ENCODE measurements at places on chromosomes 5 and 9. TPM values are rescaled to one million over a fixed set of nuclear protein-coding genes. Genes with fewer than 3 reads are reported as not detected.

Gene ARL14EPL
- 0.03 TPM for polyA plus RNA-seq

Gene MUSK
- polyA plus RNA-seq, result 2.3 TPM

Gene GMCL2
- polyA plus RNA-seq, result not detected

Gene ENTPD2
- 0.17 TPM for polyA plus RNA-seq

Gene GPR151
- not detected for polyA plus RNA-seq

Gene SOX30
- polyA plus RNA-seq, result 0.05 TPM

Gene GZMA
- polyA plus RNA-seq, result 0.44 TPM

Gene ZNF366
- 1.2 TPM for polyA plus RNA-seq

Gene THOC3
- 7.5 TPM for polyA plus RNA-seq

Gene MAMDC2
- 2.2 TPM for polyA plus RNA-seq

Gene ISL1
- 0.07 TPM for polyA plus RNA-seq

Gene LRRC19
- not detected for polyA plus RNA-seq

Gene BAAT
- polyA plus RNA-seq, result 0.31 TPM

Gene KLF9
- polyA plus RNA-seq, result 87.0 TPM

Gene OTP
- not detected for polyA plus RNA-seq

Gene MYO10
- 1.8 TPM for polyA plus RNA-seq

Gene PPP6C
- polyA plus RNA-seq, result 66.8 TPM

Gene FOXD4
- polyA plus RNA-seq, result 0.25 TPM

Gene IL9
- polyA plus RNA-seq, result not detected

Gene LHX6
- 1.00 TPM for polyA plus RNA-seq

Gene FOXD4L5
- polyA plus RNA-seq, result 0.05 TPM

Gene GABRA1
- not detected for polyA plus RNA-seq

Gene FBLL1
- 0.05 TPM for polyA plus RNA-seq

Gene ACTBL2
- not detected for polyA plus RNA-seq

Gene ZBED3
- 1.4 TPM for polyA plus RNA-seq

Gene GARIN3
- polyA plus RNA-seq, result not detected

Gene LCN12
- polyA plus RNA-seq, result 0.13 TPM

Gene HARS2
- polyA plus RNA-seq, result 23.8 TPM

All from psoas muscle (tissue), 8 donors.